Omental fat pad (tissue), 4 donors: ENCODE measurements at places on chromosomes 2 and 18. TPM values are rescaled to one million over a fixed set of nuclear protein-coding genes. Genes with fewer than 3 reads are reported as not detected.

DNA sequence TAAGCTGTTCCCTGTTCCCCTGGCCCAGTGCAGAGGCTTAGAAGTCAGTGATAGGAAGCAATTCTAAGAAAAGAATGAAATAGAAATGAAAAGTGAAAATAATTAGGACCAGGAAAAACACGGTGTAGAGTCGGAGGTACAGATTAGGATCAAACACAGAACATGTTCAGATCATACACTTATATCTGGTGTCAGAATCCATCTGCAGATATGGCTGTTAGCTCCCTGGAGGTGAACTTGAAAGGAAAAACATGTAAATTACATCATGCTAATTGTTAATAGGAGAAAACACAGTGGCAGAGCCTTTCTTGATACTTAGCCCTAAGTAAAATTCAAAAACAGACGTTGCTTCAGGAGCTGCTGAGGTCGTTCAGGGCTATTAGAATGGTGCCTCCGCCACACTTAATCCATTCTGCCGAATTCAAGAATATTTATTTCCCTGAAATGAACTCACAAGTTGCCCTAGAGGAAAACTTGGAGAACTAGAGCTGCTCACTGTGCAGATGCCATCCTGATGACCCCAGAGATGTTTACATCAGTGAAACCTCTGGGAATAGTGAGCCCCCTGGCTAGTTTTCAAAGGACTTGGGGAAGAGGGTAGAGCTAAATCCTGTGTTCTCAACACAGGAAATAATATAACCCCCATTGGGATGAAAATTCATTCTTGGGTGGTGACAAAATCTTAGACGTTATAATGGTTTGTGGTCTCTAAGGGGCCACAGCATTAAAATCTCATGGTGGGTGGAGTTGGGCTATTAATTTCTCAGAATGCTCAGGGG lies 27.5 kb downstream of the LPIN1 start:
- no peak for DNase-seq

GRCh38 chr2:154130821-154131220 lies 259.1 kb downstream of the GALNT13 start:
- DNase-seq = no peak

- DNase-seq = no peak
Observed at GRCh38 chr2:147760984-147761383, 83.8 kb upstream of the ACVR2A start.

DNA sequence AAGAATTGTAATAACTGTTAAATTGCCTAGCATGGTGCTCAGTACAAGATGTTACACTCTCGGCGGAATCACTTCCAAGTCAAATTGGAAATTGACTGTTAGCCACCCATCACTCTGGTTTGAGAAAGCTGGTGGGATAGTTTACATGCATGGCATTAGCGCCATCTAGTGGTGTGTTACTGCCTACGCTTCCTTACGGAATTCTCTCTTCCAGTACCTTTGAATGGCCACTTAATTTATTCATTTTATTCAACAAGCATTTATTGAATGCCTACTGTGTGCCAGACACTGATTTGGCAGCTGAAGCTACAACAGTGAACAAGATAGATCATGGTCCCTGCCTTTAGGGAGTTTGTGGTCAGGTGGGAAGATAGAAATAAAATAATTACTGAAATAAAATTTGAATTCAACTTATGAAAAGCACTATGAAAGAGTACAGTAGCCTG lies 171.2 kb downstream of the TMEM247 start:
- DNase-seq = peak; percentile 39

GRCh38 chr2:43370146-43370545 lies 143.7 kb upstream of the ZFP36L2 start:
- no peak for DNase-seq

GRCh38 chr2:54891909-54892308 lies 158.3 kb downstream of the RTN4 start:
- DNase-seq = no peak

VWC2L gene
- total RNA-seq = not detected
